ENCODE measurements at places on chromosomes 7 and 10.

- DNase-seq: no peak
Measured at GRCh38 chr7:25659841-25660240, 431.6 kb upstream of the NPVF start.

- no peak for DNase-seq
Measured at GRCh38 chr10:21327289-21327993, 198.0 kb downstream of the SKIDA1 start.

DNA sequence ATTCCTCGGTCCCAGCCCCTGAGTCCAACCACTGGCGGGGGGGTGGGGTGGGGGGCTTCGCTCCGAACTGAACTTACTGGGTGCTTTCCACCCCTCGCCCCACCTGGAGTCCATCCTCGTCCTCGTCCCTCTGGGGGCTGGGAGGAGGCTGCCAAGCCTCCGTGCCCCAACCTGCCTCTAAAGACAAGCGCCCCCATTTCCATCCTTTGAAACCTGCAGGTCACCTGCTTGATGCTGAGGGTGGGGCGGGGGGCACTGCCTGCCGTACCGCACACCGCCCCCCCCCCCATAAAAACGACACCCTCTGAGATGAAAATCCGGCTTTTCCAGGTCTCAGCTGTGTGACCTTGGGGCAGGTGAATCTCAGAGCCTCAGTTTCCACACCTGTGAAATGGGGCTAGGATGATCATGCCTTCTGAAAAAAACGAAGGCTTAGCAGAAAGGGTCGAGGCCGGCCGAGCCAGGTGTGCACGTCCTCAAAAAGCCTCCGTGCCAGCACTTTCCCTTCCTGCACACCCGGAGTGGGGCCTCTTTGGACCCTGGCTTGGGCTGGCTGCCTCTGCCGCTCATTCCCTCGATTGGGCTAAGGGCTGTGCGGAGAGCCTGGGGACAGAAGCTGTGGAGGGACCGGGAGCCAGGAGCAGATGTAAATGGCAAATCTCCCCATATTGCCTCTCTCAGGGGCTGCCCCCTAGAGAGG lies 967 bp downstream of the ELFN1 start:
- DNase-seq: no peak

DNA sequence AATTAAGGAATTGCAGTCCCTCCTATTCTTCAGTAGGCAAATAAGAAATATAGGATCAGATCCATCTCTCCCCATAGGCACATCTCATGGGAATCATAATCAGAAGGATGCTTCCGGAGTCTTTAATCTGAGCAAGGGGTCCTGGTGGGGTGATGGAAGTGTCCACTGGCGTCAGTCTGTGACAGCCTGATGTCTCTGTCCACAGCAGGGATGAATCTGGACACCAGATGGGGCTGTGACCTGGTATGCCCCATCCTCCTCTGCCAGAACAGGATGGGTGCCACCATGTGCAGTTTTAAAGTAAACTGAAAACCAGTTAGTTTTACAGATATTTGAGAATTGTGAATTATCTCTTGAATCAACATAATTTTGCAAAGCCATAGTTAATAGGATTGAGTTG lies 148.7 kb downstream of the C1GALT1 start:
- no peak for DNase-seq

DNA sequence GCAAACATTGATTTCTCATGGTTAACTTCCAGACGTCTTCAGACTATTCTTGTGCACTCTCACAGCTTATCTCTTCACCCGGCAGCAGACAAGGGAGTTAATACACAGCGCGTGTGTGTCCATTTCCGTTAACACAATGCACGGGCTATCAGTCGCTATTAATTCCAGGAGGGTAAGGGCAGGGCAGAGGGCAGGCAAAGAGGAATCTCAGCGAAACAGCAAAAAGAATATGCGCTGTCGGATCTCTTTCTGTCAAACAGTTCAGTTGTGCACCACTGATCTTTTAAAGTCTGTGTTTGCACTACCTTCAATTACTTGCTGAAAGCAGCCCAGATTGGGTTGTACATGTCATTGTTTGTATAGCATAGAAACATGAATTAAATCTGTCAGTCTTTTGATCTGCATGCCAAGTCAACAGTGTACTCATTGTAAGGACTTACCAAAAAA lies 41.1 kb upstream of the CABCOCO1 start:
- DNase-seq: no peak

- no peak for DNase-seq
Measured at GRCh38 chr10:32253276-32253675, 93.7 kb downstream of the EPC1 start.

GRCh38 chr10:68047122-68047521 lies 28.0 kb downstream of the HERC4 start:
- no peak for DNase-seq

DNA sequence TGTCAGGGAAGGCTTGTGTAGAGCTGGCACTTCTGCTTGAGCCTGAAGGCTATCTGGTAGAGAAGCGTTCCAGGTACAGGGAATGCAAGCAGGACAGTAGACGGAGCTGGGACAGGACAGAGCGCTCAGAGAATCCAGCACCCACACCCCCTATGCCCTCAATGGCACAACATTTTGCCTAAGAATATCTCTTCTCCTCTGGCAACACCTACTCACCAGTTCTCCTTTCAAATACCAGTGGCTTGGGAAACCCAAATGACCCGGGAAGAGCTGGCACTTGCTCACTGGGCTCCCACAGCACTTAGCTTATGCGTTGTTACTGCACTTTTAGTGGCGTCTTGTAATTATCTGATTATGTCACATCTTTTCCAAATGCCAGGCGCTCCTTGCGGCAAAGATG lies 118.6 kb downstream of the RNF216 start:
- DNase-seq: no peak

DNA sequence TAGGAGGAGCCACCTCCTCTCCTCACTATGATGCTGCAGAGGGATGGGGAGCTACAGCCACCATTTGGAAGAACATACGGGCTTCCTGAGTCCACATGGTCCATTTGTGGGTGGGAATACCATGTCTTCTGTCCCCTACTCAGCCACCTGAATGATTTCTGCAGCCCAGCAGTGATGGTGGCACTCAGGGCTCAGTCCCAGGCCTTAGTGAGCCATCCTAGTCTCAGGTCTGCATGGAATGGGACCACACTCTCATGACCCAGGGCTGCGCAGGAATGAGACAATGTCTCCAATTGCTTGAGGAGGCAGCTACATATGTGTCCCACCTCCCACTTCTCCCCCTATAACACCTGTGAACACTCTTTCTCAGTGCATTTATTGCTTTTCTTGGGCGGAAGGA lies 4.8 kb downstream of the SFTPA1 start:
- no peak for DNase-seq

Measured in heart right ventricle (tissue), 16 donors.